Stimulated activated CD8-positive, alpha-beta memory T cell treated with anti-CD3 and anti-CD28 coated beads, Interleukin-2, amount 100 ng/mL, for 1 hour (primary cell): ENCODE measurements at places on chromosomes 5 and 9.

- no peak for DNase-seq
Measured at GRCh38 chr5:1033606-1034420, 25.2 kb downstream of the NKD2 start.

- DNase-seq = no peak
Measured at GRCh38 chr9:5481322-5482040, 28.9 kb upstream of the PDCD1LG2 start.

DNA sequence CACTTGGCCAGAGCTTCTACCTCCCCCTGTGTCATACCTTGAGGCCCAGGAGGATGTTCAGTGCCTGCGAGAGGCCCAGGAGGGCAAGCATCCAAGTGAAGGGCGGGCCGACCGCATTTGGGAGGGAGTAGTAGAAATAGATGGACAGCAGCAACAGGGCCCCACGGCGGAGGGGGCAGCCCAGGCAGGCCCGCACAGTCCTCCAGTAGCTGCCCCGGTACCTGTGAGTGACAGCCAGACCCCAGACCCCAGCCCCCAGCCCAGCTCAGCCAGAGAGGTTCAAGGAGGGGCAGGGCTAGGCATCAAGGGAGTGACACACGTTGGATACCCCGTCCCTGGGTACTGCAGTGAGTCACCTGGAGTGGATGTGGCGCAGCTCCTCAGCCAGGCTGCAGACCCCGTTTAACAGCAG, 1.4 kb downstream of the STING1 start:
- DNase-seq = no peak

- DNase-seq = no peak
Measured at GRCh38 chr5:72366324-72366976, 46.3 kb downstream of the PTCD2 start.

GRCh38 chr9:91276513-91276912, 85.2 kb downstream of the AUH start:
- no peak for DNase-seq

- DNase-seq = no peak
Measured at GRCh38 chr5:10355071-10355889, 1.8 kb downstream of the MARCHF6 start.

DNA sequence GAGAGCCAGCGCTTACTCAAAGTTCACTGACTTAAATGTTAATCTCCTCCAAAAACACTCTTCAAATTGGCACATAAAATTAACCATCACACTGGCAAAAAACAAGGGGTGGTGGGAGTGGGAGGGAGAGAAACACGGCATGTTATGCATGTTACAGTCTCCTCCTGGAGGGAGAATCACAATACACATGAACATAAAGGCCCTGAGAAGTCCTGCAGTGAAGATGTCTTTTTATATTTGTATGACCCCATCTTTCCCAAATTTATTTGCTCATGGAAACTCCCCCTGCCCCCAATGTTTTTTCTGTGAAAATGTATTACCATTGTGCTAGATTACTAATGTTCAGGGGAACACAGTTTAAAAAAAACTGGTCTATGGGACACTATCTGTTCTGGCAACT, 37.8 kb upstream of the ANKH start:
- DNase-seq = no peak

GRCh38 chr9:123761905-123762605, 167.9 kb downstream of the DENND1A start:
- DNase-seq = no peak

DNA sequence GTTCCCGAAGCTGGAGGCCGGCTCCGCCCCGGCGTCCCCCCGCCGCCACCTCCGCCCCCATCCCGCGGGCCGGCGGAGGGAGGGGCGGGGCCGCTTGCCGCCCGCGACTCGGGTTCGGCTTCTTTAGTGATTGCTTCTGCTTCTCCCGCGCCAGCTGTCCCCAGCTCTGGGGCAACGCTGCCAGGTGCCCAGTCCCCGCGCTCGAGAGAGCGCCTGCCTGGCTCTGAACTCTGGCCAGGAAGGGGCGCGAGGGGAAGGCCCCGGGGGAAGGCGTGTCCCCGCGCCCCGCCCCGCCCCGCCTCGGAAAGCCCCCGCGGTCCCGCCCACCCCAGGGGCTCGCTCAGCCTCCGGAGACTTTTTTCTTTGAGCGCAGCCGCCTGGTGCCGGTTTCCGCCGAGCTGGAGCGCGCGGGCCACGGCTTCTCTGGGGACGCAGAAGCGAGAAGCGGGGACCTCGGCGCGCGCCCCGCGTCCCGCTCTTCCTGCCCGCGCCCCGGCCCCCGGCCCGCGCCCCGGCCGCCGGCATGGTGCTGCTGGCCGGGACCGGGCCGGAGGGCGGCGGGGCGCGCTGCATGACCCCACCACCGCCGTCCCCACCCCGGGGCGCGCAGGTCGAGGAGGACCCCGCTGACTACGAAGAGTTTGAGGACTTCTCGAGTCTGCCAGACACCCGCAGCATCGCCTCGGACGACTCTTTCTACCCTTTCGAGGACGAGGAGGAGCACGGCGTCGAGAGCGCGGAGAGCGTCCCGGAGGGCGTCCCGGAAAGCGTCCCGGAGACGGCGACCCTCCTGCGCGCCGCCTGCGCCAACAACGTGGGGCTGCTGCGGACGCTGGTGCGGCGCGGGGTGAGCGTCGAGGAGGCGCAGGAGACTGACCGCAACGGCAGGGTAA, at the start of gene ANKRD33B:
TSS of gene ANKRD33B (plus strand) at position 126 of the 893 bp plus-strand sequence. CDS start at position 524, 398 bp downstream.
- DNase-seq = peak; percentile 57

DNA sequence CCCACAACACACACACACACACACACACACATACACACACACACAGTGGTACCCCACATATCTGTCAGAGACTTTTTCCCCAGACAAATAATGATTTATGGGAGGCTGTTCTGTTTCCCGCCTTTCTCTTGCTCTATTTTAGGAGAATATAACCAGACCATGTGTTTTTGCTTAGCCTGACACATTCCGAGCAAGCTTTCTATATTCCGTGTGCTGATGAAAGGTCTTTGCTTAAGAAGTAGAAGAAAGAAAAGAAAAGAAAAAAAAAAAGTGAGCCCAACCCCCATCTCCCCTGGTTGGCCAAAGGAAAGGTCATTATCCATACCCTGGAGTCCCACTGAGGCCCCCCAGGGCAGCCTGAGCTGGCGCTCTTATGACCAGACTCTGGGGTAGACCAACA, 338.6 kb downstream of the SLIT3 start:
- no peak for DNase-seq

DNA sequence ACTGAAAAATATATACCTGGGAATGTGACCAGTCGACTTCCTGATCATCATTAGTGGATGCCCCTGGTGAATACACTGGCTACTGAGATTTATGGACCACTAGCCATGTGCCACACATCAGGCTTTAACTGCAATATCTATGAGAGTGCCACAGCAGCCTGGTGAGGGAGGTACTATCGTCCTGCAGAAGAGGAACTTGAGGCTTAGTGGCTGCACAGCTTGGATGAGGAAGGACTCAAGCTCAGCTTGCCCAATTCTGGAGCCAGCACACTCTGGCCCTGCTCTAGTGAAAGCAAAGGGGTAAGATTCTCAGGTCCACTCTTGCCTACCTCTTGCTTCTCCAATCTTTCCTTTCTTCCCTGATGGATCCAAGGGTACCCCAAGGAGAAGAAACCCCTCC, 129.3 kb downstream of the ENTREP1 start:
- no peak for DNase-seq

- DNase-seq = no peak
Measured at GRCh38 chr5:107422494-107422893, 248.2 kb downstream of the EFNA5 start.

- DNase-seq = no peak
Measured at GRCh38 chr5:141821430-141821925, 56.7 kb downstream of the PCDH1 start.
